Prostate gland (tissue), 2 donors: ENCODE measurements at places on chromosomes 1 and 21.

DNA sequence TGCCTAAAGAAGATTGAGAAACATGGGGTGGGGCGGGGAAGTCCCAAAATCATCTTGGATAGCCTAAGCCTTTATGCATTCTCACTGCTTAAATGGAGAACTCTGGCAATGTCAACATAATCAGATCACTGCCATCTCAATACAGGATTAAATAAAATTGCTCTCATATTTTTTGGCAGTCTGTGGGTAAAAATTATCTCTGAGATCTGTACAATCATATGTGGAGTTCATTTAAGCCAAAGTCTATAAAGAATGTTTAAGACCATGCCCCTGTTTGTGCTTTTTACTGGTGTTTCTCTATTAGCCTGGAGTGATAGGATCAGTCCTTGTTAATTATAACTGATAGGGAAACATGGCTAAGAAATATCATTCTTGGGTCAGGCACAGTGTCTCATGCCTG, 136.3 kb downstream of the GPR52 start:
- no peaks in the 10 kb centered on the region for H3K36me3 ChIP-seq
- no peaks in the 10 kb centered on the region for H3K4me1 ChIP-seq
- DNase-seq, result no peak
- no peak overlapping the region for H3K27ac ChIP-seq
- no peaks in the 10 kb centered on the region for H3K27me3 ChIP-seq

- no peak overlapping the region for H3K27ac ChIP-seq
- no peaks in the 10 kb centered on the region for H3K36me3 ChIP-seq
- H3K4me3 ChIP-seq, result no peak overlapping the region
- DNase-seq, result no peak
These were observed 1381.8 kb downstream of the MRPL39 start for GRCh38 chr21:24225431-24225830.

GRCh38 chr1:25933479-25934365, 27.5 kb upstream of the STMN1 start:
- no peaks in the 10 kb centered on the region for H3K27me3 ChIP-seq
- no peak overlapping the region for H3K4me3 ChIP-seq
- no peak overlapping the region for H3K27ac ChIP-seq
- no peak for DNase-seq
- no peaks in the 10 kb centered on the region for H3K36me3 ChIP-seq

DNA sequence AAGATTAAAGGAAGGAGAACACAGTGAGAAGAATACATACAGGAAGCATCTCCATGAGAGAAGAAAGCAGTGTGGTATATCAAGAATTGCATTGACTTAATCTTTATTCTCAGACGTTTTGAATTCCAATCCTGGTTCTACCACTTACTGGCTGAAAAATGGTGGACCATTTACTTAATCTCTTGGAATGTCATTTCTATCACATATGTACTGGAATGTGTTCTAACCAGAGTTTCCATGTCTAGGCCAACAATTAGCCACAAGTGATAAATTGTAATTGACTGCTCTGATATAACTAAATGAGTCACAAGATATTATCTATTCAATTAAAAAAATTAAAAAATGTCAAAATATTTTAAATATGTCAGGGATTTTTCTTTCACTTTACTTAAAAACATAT, 626.1 kb downstream of the PTPRC start:
- H3K27ac ChIP-seq, result no peak overlapping the region
- no peak overlapping the region for H3K4me3 ChIP-seq
- H3K36me3 ChIP-seq, result no peaks in the 10 kb centered on the region
- no peak for DNase-seq
- no peaks in the 10 kb centered on the region for H3K27me3 ChIP-seq

DNA sequence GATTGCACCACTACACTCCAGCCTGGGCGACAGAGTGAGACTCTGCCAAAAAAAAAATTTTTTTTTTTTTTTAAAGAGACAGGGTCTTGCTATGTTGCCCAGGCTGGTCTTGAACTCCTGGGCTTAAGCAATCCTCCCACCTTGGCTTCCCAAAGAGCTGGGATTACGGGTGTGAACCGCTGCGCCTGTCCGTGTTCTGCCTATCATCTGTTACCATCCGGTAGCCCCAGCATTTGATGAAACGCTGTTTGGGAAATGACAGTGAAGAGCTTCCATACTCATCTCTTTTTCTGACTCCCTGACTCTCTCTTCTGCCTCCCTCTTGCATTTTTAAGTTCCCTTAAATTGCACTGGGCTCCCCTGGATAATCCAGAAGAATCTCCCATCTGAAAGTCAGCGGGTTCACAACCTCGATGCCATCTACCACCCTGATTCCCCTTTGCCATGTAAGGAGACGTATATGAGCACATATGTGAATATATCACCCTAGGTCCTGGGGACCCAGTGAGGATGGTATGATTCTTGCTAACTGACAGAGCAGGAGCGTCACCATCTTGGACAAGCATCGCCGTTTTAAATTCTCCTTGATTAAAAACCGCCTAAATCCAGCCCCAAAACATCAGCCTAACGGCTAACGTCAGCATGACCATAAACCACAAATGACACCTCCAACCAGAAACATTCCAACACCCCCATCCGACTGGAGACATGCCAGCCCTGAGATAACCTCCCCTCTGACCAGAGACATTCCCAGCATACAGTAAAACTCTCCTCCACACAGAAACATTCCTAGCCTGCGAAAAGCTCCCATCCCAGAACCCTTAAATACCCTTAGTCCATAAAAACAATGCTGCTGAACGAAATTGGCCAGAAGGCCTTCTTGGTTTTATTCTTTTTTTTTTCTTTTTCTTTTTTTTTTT, 12.4 kb downstream of the TNFRSF8 start:
- no peaks in the 10 kb centered on the region for H3K36me3 ChIP-seq
- no peak for DNase-seq
- H3K27ac ChIP-seq, result no peak overlapping the region
- no peaks in the 10 kb centered on the region for H3K27me3 ChIP-seq

DNA sequence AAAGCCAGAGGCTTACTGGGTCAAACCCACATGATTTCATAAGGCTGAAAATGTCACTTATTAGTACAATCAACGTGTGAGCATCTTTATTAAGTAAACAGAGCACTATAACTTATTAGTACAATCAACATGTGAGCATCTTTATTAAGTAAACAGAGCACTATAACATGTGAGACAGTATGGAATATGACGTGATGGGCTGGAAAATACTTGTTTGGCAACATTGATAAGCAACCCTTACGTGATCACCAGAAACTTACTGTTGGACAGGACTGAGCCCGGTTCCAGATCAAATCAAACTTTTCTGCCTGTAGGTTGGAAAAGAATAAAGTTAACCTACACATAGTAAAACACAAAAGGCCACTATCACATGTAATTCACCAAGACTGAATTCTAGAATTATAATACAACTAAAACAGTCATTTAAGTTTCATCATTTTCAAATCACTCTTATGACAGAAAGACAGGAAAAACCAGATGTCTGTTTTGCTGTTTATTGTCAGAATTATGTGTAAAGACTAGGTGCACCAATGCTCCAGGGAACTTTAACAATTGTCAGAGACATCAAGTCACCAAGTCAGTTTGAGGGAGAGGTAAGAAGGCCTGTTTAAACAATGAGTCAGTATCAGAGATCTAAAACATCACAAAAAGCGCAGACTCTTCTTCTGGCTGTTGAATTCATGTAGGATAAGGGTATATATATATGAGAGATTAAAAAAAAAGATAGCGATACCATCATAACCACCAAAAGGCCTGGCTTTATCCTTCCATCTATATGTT, 15.7 kb downstream of the ATPAF1 start:
- no peaks in the 10 kb centered on the region for H3K4me1 ChIP-seq
- H3K4me3 ChIP-seq, result no peak overlapping the region
- no peak for DNase-seq
- H3K36me3 ChIP-seq, result no peaks in the 10 kb centered on the region
- no peaks in the 10 kb centered on the region for H3K27me3 ChIP-seq
- H3K27ac ChIP-seq, result no peak overlapping the region

- H3K36me3 ChIP-seq, result no peaks in the 10 kb centered on the region
- H3K27me3 ChIP-seq, result no peaks in the 10 kb centered on the region
- H3K4me3 ChIP-seq, result no peak overlapping the region
- H3K27ac ChIP-seq, result no peak overlapping the region
- no peaks in the 10 kb centered on the region for H3K4me1 ChIP-seq
These were observed 16.1 kb downstream of the SLC30A7 start for GRCh38 chr1:100912019-100912418.

DNA sequence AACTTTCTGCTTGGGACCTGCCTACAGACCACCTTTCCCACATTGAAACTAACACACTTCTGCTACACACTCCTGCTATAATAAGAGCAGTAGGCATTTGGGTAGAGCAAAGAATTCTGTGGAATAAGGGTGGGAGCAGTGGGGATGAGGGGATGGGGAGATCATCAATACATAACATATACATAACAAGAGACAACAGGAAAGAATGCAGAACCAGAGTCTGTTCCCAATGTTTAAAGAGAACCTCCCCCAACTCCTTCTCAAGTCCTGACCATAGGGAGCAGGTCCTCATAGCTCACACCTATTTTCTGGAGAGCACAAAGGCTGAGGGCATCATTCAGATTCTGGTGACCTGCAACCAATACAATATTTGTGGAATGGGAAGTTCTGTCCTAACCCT, 121.6 kb upstream of the BARHL2 start:
- H3K4me1 ChIP-seq, result peaks cover 2% of the 10 kb centered on the region
- H3K27me3 ChIP-seq, result peaks cover 25% of the 10 kb centered on the region
- no peaks in the 10 kb centered on the region for H3K36me3 ChIP-seq
- no peak for DNase-seq
- no peak overlapping the region for H3K27ac ChIP-seq
- H3K4me3 ChIP-seq, result no peak overlapping the region

DNA sequence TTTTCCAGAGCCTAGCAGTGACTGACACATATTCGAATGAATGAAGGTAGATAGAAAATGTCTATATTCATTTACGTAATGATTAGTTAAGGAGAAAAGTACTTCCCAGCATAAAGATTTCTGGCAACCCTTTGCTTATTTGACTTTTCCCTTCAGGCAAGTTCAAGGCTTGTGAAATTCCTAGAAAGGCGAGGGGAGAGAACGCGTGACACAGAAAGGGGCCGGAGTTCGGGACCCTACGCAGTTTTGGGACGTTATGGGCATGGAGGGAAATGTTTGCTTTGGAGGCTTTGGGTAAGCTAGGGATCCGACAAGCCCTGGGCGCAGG, 472 bp upstream of the USP25 start:
- no peak for DNase-seq
- H3K4me1 ChIP-seq, result no peaks in the 10 kb centered on the region
- peak overlapping the region; percentile 92 for H3K27ac ChIP-seq
- peak overlapping the region; percentile 71 for H3K4me3 ChIP-seq

- no peak overlapping the region for H3K4me3 ChIP-seq
- no peaks in the 10 kb centered on the region for H3K4me1 ChIP-seq
- no peaks in the 10 kb centered on the region for H3K36me3 ChIP-seq
- H3K27ac ChIP-seq, result no peak overlapping the region
- no peak for DNase-seq
These were observed 630.6 kb downstream of the LMO4 start for GRCh38 chr1:87959236-87959635.

GRCh38 chr1:8283058-8283884, 34.6 kb upstream of the SLC45A1 start:
- no peak overlapping the region for H3K4me3 ChIP-seq
- no peaks in the 10 kb centered on the region for H3K4me1 ChIP-seq
- no peak for DNase-seq
- H3K27ac ChIP-seq, result no peak overlapping the region
- H3K27me3 ChIP-seq, result no peaks in the 10 kb centered on the region

DNA sequence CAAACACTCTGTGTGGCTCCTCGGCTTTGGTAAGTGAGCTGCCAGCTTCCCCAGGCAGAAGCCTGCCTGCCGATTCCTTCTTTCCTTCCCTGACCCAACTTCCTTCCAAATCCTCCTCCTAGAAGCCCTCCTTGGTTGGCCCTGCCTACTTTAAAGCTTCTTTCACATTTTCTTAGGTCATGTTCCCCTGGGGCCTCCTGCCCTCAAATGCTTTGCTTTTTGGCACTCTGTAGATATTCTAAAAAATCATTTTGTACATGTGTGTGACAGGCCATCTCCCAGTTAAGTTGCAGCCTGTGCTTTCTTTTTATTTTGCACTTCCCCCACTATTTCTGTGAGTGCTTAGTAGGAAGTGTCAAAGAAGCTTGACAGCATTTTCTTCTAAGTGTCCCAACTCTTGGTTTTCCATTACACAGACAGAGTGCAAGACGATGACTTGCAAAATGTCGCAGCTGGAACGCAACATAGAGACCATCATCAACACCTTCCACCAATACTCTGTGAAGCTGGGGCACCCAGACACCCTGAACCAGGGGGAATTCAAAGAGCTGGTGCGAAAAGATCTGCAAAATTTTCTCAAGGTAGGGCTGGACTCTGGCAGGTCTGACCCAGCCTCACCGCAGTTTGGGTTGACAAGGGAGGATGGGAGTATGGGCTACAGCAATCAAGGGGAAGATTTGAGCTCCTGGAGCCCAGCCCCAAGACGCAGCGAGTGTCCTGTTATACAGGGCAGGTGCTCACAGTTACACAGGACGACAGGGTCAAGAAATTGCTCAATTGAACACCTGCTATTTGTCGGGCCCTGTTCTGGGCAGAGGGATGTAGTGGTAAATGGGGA, at the start of gene S100A9:
S100A9 (plus strand) TSS at position 2 of the 838 bp plus-strand sequence; CDS start at position 432, 430 bp downstream.
- no peaks in the 10 kb centered on the region for H3K36me3 ChIP-seq
- no peaks in the 10 kb centered on the region for H3K4me1 ChIP-seq
- H3K27me3 ChIP-seq, result no peaks in the 10 kb centered on the region
- no peak for DNase-seq
- no peak within 1 kb of the TSS for H3K4me3 ChIP-seq
- peak within 1 kb of the TSS; percentile 7 for H3K27ac ChIP-seq

DNA sequence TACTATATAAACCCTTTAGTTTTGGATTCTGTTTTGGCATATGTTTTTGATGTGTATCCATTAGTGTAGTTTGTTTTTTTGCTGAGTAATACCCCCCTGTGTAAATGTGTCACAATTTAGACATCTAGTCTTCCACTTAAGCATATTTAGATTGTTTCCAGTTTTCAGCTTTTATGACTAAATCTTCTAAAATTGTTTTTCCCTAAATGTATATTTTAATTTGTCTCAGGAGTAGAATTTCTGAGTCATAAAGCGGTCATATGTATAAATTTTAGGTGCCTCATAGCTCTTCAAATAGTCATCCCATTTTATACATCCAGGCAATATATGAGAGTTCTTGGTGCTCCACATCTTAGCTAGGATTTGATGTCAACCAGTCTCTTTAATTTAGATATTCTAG, 1348.0 kb downstream of the MRPL39 start:
- H3K27me3 ChIP-seq, result no peaks in the 10 kb centered on the region
- no peak overlapping the region for H3K27ac ChIP-seq
- H3K4me1 ChIP-seq, result no peaks in the 10 kb centered on the region
- H3K4me3 ChIP-seq, result no peak overlapping the region
- no peaks in the 10 kb centered on the region for H3K36me3 ChIP-seq
- no peak for DNase-seq

DNA sequence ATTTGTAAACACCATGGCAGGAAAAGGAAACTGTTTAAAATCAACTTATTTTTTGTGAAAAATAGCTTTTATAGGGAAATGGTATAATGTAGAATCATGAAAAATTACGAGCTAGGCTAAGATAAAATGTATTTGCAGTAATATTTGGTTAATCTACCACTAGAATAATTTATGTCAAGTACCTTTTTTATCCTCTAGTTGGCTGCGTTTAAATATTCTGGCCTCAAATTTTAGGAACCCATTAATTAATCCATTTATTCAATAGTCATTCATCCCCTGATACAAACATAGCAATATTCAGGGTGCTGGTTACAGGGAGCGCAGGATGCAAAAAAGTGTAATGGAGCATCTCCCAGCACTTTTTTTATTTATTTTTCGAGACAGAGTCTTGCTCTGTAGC, 8.6 kb upstream of the IER5 start:
- no peak for DNase-seq
- no peak overlapping the region for H3K4me3 ChIP-seq
- H3K27ac ChIP-seq, result no peak overlapping the region
- no peaks in the 10 kb centered on the region for H3K36me3 ChIP-seq
- H3K4me1 ChIP-seq, result no peaks in the 10 kb centered on the region
- no peaks in the 10 kb centered on the region for H3K27me3 ChIP-seq
